ENCODE measurements at places on chromosomes 3 and 15. TPM values are rescaled to one million over a fixed set of nuclear protein-coding genes. Genes with fewer than 3 reads are reported as not detected.

The CPN2 gene
- total RNA-seq: not detected

The RPL15 gene
- total RNA-seq: 1,600 TPM

The LEKR1 gene
- total RNA-seq: 1.6 TPM

The AVEN gene
- 22.9 TPM for total RNA-seq

The BUB1B gene
- total RNA-seq: 47.1 TPM

The CLSTN2 gene
- 7.6 TPM for total RNA-seq

The FAM98B gene
- 3.5 TPM for total RNA-seq

The USP13 gene
- 15.6 TPM for total RNA-seq

The RASL12 gene
- not detected for total RNA-seq

The LMAN1L gene
- not detected for total RNA-seq

The TP53BP1 gene
- total RNA-seq: 40.6 TPM

The LMCD1 gene
- 10.0 TPM for total RNA-seq

The PLIN1 gene
- 0.15 TPM for total RNA-seq

The RHCG gene
- not detected for total RNA-seq

The GANC gene
- 14.8 TPM for total RNA-seq

DNA sequence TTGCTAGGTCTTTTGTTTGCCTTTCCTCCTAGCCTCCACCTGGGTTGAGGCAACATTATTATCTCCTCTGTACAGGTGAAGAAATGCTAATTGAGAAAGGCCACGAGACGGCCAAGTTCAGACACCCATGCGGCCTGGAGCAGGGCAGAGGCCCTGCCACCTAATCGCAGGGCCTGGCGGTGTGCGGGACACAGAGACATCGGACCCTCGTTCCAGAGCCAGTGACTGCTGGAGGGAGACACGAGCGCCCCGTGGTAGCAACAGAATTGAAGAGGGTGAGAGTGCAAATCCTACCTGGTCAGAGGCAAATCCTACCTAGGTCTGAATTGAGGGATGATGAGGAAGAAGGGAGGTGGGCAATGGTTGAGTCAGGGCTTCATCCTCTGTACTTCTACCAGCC lies 113.8 kb upstream of the MEF2A start:
- DNase-seq: no peak

DNA sequence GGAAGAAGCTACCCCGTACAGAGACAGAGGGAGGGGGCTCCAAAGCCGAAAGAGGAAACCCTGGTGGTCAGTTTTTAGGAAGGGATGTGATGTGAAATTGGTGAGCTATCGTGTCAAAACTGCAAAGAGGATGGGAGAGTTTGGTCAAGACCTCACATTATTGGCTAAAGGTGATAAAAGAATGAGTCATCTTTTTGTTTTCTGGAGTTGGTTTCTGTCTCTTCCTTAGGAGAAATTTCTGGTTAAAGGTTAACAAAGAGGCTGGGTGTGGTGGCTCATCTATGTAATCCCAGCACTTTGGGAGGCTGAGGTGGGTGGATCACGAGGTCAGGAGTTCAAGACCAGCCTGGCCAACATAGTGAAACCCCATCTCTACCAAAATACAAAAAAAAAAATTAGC lies 217.8 kb upstream of the CBLB start:
- peak; percentile 48 for DNase-seq

GRCh38 chr15:101580431-101580830 lies 71.8 kb downstream of the TM2D3 start:
- DNase-seq: no peak

DNA sequence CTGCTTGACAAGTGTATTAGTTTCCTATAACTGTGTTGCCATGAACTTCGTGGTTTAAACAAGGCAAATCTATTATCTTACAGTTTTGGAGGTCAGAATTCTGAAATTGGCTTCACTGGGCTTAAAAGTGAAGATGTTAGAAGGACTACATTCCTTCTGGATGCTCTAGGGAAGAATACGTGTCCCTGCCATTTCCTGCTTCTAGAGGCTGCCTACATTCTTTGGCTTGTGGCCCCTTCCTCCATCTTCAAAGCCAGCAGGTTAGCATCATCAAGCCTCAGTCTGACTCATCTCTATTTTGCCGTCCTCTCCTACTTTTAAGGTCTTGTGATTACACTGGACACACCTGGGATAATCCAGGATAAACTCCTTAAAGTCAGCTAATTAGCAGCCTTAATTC lies 327.7 kb downstream of the SATB1 start:
- no peak for DNase-seq

- no peak for DNase-seq
These were observed 361.3 kb upstream of the GBE1 start for GRCh38 chr3:82122554-82123345.

GRCh38 chr3:185724761-185725160 lies 100.1 kb downstream of the IGF2BP2 start:
- DNase-seq: peak; percentile 42

GRCh38 chr3:56023546-56023945 lies 444.7 kb downstream of the ERC2 start:
- no peak for DNase-seq

DNA sequence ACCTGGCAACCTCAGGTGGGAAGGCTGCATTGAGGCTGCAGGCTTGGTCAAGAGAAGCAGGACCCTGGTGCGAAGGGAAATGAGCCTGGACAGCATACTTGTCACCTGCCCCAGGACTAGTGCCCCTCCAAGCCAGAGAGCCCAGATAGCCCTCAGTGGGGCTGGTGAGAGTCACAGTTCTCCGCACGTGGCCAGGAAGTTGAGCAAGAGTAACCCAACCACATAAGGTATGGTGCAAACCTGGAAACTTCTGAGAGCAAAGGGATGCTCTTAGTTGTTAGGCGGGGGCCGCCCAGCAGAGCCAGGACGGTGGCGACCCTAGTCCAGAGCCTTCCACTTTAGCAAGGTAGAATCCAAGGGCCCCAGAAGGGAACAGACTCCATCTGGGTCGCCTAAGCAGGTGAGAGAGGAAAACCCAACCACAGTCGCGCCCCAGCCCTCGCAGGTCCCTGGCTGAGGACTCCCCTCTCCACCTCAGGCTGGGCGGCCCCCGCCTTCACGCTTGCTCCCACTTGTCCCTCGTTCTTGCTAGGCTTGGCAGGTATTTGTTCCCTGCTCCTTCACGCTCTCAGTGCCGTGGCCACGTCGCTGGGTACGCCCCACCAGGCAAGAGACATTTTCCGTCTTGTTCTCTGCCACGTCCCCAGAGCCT lies 1.1 kb upstream of the VPS18 start:
- DNase-seq: no peak

- DNase-seq: peak; percentile 65
These were observed 11.5 kb upstream of the RPS17 start for GRCh38 chr15:82551646-82552247.

GRCh38 chr3:160577556-160578195 lies 12.3 kb upstream of the KPNA4 start:
- peak; percentile 78 for DNase-seq

DNA sequence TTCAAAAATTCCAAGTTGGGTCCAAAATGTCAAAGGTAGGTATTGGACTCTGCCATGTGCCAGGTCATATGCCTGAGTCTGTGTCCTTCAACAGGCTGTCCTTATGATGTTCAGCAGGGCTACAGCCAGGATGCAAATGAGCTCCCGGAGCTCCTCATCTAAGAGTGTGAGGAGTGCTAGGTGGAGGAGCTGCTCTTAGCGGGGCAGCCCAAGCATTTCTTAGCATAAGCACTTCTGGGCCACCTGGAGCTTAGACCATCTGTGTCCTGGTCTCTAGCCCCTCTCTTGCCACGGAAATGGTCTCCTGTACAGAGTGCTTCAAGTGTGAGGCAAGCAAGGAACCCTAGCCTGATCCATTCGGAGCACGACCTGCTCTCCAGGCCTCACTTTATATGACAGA lies 64.6 kb upstream of the PRR23C start:
- DNase-seq: no peak

DNA sequence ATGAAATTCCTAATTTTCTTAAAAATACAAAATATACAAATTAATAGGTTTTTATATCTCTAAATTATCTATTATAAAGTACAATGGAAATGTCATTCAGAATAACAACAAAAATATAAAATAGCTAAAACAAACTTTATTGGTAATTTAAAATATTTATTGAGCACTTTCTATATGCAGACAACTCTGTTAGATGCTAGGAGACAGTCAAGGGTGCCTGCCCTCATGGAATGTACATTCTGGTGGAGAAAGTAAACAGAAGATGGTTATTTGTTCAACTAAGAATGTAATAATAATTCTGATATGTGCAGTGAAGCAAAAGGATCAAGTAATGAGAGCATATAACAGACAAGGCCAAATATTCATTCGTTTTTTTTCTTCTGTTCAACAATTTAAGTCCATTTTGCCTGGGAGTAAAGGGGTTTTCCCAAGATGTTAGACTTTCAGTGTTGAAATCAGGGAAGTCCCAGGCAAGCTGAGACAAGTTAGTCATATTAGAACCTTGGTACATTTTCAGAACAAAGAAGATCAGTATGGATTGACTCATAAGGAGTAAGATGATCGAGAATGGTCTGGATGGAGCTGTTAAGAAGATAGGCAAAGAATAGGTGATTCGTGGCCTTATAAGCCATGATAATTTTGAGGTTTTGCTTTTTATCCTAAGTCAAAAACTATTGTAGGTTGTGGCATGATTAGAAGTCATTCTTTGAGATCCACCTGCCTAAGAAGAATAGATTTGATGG lies 150.2 kb upstream of the MLF1 start:
- DNase-seq: peak; percentile 42

DNA sequence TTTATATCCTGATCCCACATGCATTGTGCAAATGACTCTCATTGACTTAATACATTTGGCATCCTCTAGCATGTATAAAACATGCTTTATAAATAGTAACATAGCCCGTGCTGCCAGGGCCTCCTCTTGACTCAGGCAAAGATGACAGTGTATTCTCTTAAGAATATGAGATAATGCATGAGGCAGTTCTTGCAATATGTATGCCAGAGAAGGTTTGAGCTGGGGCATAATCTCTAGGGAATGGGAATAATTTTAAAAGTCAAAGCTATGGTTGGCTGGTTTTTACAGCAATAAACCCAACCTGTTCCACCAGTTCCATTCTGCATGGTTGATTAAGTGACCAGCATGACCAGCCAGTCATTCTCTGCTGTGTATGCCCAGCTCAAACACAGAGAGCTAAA lies 179.0 kb upstream of the PFN2 start:
- DNase-seq: peak; percentile 60

- peak; percentile 10 for DNase-seq
These were observed 96.3 kb upstream of the P2RY1 start for GRCh38 chr3:152738656-152739055.

DNA sequence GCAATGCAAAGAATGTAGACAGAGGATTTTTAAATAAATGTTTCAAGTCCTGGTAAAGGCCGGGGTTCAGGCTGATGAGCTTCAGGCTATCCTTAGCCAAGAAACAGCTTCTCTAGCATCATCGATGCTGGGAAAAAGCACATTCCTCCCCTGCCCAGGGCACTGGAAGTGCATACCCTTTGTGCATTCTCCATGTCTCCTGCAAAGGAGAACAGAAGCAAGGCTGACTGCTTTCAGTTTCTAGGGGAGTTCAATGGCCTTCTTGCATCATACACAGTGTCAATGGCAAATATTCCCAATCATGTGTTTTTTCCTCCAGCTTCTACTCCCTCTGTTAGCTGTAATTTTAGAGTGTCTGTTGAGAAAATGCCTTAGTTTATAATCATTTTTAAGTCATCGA lies 59.9 kb downstream of the GPR176 start:
- DNase-seq: no peak

GRCh38 chr3:58271901-58272501 lies 34.0 kb upstream of the RPP14 start:
- peak; percentile 88 for DNase-seq

DNA sequence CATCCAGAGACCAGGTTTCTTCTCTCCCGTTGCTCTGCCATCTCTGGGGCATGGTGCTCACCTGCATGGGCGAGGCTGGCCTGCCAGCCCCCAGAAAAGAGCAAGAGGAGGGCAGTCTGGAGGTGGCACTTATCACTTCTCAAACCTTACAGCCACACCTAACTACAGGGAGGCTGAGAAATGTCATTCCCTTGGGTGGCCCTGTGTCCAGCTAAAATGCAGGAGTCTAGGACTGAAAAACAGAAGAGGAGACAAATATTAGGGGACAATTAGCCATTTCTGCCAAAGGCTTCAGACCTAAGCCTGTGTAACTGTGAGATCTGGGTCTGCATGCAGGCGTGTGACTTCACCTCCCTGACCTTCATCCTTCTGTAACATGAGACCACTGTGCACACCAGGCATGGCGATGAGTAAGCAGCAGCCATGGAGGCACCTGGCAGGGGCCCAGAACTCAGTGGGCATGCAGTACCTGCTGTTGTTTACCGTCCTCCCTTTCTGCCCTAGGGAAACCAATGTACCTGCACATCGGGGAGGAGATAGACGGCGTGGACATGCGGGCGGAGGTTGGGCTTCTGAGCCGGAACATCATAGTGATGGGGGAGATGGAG lies 83.4 kb downstream of the MESD start:
- peak; percentile 87 for DNase-seq

- no peak for DNase-seq
These were observed 4.8 kb downstream of the MESD start for GRCh38 chr15:80984856-80985255.

GRCh38 chr3:53038679-53039375 lies 7.0 kb downstream of the SFMBT1 start:
- DNase-seq: no peak

- peak; percentile 9 for DNase-seq
These were observed 49.9 kb upstream of the NEDD4 start for GRCh38 chr15:56042982-56043980.

- DNase-seq: peak; percentile 72
These were observed 695 bp downstream of the GMPS start for GRCh38 chr3:155870945-155871745.

Measured in M059J (cell line).